ENCODE measurements at places on chromosomes 12 and 14.

GRCh38 chr14:77342726-77343397, 22.0 kb downstream of the GSTZ1 start:
- H3K27me3 ChIP-seq = no peaks in the 10 kb centered on the region
- peaks cover 11% of the 10 kb centered on the region for H3K4me1 ChIP-seq
- H3K4me3 ChIP-seq = no peak overlapping the region

DNA sequence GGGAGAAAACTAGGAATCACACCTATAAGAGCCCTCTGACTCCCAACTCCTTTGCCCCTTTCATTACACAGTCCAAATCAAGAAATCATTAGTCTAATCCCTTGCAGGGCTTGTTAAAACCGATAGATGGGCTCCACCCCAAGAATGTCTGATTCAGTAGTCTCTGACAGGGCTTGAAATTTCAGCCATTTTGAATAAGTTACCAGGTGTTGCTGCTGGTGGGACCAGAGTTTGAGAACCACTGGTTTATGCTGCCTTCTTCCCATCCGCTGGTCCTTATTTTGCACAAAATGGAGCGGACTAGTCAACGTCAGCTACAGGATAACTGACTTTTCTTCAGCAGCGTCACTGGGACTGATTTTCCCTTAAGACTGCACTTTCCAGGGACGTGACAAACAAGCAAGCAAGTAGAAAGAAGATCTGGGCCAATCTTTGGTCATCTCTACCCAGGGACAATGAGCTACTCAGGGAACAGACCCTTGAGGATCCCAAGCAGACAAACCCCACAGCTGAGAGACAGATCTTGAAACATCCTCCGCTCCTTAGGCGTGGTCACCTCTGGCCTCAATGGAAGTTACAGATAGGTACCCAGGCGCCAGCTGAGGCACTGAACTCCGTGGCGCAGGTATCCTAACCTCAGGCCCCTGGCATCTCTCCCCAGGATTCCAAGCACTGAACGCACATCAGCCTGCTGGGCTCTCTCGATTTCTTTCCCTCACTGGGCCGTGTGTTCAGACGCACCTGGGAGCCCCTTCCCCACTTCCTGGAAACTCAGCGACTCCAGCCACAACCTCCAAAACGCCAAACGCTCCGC, 900 bp downstream of the KCTD10 start:
- H3K27ac ChIP-seq = peak overlapping the region; percentile 100
- H3K4me1 ChIP-seq = peaks cover 40% of the 10 kb centered on the region
- DNase-seq = no peak
- H3K27me3 ChIP-seq = no peaks in the 10 kb centered on the region
- H3K4me3 ChIP-seq = peak overlapping the region; percentile 100
- no peaks in the 10 kb centered on the region for H3K36me3 ChIP-seq

DNA sequence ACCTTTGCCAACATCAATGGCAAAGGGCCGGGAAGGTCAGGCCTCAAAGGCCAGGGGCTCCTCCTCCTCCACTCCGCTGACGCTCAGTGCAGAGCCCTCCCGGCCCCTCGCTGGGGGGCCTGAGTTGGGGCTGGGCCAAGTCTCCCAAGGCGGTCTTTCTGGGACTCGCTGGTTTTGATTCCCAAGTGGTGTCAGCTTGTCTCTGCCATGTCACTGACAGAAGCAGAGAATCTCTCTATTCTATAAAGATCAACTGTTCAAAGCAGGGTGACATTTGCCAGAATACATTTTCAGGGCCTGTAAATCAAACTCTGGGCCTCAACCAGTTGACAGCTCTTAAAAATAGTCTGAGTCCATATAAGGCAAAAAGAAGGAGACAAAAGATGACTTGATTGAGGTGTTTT, 75.9 kb downstream of the CCDC88C start:
- H3K4me3 ChIP-seq = no peak overlapping the region
- no peak for DNase-seq
- H3K4me1 ChIP-seq = peaks cover 24% of the 10 kb centered on the region
- H3K36me3 ChIP-seq = peaks cover 4% of the 10 kb centered on the region
- H3K27me3 ChIP-seq = no peaks in the 10 kb centered on the region

GRCh38 chr12:25855716-25856115, 102.8 kb upstream of the RASSF8 start:
- H3K4me1 ChIP-seq = peaks cover 25% of the 10 kb centered on the region
- no peaks in the 10 kb centered on the region for H3K36me3 ChIP-seq
- no peak for DNase-seq
- H3K27ac ChIP-seq = no peak overlapping the region

DNA sequence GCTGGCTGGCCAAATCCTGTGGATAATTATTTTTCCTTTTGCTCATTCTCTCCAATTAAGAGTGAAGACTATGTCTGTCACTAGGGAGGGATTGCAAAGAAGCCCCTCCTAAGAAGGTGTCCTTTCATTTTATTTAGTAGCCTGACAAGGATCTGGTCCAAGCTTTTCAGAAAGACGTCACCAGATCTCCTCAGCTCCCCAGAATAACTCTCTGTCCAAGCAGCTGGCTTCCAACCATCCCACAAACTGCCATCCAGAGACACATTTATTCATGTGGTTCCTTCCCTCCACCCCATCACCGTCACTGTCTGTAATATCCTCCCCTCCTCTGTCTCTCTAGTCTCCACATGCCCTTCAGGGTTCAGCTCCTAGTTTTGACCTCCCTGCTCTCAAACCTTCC, 69.9 kb downstream of the PPM1H start:
- no peak for DNase-seq
- no peak overlapping the region for H3K4me3 ChIP-seq
- H3K27me3 ChIP-seq = peaks cover 3% of the 10 kb centered on the region
- H3K4me1 ChIP-seq = no peaks in the 10 kb centered on the region
- H3K36me3 ChIP-seq = no peaks in the 10 kb centered on the region
- no peak overlapping the region for H3K27ac ChIP-seq

DNA sequence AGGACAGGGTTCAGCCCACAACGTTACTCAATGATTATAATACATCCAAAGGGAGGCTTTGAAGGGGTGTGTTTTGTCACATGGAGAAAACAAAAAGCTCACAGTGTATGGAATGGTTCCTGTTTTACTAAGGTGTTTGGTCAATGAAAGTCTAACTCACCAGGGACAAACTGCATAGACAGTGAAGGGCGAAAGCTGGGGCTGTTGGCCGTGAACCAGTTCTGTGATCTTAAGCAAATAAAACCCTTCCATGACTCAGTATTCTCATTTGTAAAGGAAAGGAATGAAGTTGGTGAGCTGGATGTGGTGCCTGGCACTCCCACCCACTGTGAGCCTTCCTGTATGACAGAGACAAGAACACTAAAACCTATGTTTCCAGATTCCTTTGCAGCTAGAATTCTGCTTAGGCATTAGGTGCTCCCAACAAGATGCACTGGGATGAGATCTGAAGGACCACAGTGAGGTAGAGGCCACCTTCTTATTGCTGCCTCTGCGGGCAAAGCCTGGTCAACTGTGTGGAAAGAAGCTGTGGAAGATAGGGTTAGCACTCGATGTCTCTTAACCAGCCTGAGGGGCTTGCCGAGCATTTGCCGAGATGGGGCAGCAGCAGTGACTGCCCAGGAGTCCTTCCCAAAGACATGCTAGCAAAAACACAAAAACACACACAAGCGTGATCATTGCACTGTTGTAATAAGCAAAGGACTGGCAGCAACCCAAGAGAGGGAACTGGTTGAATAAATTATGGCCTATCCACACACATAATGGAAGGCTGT, 48.5 kb downstream of the VCPKMT start:
- H3K27me3 ChIP-seq = no peaks in the 10 kb centered on the region
- H3K4me3 ChIP-seq = no peak overlapping the region
- DNase-seq = no peak
- H3K36me3 ChIP-seq = peaks cover under 1% of the 10 kb centered on the region
- H3K27ac ChIP-seq = no peak overlapping the region
- H3K4me1 ChIP-seq = no peaks in the 10 kb centered on the region

DNA sequence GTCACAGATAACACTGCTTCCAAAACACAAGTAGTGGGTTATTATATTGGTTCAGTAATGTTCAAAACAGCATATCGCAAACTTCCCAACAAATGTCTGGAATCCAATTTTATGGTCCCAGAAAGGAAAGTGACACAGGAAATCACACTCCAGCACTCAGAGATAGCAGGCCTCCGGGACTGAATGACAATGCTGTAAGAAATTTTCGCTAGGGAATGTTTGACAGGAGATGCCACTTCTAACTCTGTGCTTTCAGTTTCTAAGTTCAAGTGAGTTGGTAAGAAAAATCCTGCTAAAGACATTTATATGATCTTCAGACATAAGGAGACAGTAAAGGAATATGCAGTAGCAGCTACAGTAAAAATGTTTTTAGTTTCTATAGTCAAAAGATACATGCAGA, 93.2 kb downstream of the SLC2A13 start:
- H3K4me3 ChIP-seq = no peak overlapping the region
- no peaks in the 10 kb centered on the region for H3K36me3 ChIP-seq
- no peaks in the 10 kb centered on the region for H3K27me3 ChIP-seq
- H3K27ac ChIP-seq = no peak overlapping the region
- no peaks in the 10 kb centered on the region for H3K4me1 ChIP-seq
- DNase-seq = no peak

DNA sequence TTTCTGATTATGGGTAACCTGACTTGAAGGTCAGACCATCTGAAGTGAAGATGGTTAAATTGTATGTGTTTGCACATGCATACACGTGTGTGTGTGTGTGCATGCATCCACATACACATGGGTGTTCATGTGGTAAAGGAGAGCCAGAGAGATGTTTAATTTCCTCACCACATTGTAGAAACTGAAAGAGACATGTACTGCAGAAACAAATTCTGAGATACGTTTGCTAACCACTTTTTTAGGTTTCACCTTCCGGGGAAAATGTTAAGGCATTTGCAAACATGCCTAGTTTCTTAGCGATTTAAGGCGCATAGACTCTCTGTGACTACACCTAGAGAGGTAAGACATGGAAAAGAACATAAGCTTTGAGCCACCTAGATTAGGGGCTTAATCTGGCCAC, 362.9 kb downstream of the RAD51B start:
- no peak overlapping the region for H3K27ac ChIP-seq
- H3K27me3 ChIP-seq = no peaks in the 10 kb centered on the region
- H3K4me1 ChIP-seq = peaks cover 11% of the 10 kb centered on the region
- DNase-seq = no peak
- H3K36me3 ChIP-seq = no peaks in the 10 kb centered on the region
- H3K4me3 ChIP-seq = no peak overlapping the region

DNA sequence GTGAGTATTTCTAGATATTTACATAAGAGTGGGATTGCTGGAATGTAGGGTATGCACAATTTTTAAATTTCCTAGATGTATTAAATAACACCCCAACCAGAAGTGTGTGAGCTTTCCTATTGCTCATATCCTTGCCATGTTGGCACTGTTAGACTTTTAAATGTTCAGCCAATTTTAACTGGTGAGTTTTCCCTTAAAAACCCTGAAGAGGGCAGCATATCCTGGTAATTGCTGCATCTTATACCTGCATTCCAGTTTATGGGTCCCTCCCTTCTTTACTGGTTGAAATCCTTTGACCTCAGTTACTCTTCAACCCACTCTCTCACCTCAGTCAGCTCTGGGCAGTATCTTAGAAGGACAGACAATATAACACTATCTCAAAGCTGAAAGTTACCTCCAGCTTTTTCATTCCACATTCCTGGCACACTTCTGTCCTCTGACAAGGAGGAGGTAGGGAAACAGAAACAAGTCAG, 270.6 kb downstream of the PAWR start:
- DNase-seq = no peak
- no peak overlapping the region for H3K27ac ChIP-seq
- no peaks in the 10 kb centered on the region for H3K27me3 ChIP-seq
- no peaks in the 10 kb centered on the region for H3K36me3 ChIP-seq
- H3K4me1 ChIP-seq = peaks cover 31% of the 10 kb centered on the region

GRCh38 chr12:103392722-103393121, 103.0 kb downstream of the C12orf42 start:
- peaks cover 3% of the 10 kb centered on the region for H3K4me1 ChIP-seq
- no peak overlapping the region for H3K4me3 ChIP-seq
- H3K27me3 ChIP-seq = no peaks in the 10 kb centered on the region
- DNase-seq = no peak
- no peaks in the 10 kb centered on the region for H3K36me3 ChIP-seq

GRCh38 chr14:81219759-81220579, 790 bp downstream of the GTF2A1 start:
- H3K4me1 ChIP-seq = peaks cover 43% of the 10 kb centered on the region
- H3K27ac ChIP-seq = peak overlapping the region; percentile 100
- peak; percentile 26 for DNase-seq
- peak overlapping the region; percentile 100 for H3K4me3 ChIP-seq
- H3K27me3 ChIP-seq = peaks cover 8% of the 10 kb centered on the region
- H3K36me3 ChIP-seq = peaks cover 8% of the 10 kb centered on the region
